Fibroblast of the aortic adventitia (primary cell): ENCODE measurements at places on chromosomes 2 and 18. TPM values are rescaled to one million over a fixed set of nuclear protein-coding genes. Genes with fewer than 3 reads are reported as not detected.
A peak's percentile ranks its signal among the peaks of the same experiment; 100 is the strongest.

GAD1 gene
- total RNA-seq, result not detected in 2 replicates

DNA sequence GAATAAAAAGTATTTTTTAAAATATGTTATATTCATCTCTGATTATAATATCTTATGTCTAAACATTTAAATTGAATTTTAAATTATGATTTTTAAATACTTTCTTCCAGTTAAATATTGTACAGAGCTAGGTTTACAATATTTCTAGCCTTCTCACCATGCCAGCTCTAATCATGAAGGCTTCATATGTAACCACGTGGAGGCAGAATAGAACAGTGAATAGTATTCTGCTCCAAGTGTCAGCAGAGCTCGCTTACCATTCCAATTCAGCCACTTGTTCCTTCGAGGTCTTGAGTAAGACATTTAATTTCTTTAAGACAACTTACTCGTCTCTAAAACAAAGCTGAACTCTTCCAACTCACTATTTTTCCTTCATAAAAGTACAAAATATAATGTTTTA, 871.8 kb downstream of the SUCLG1 start:
- DNase-seq, result no peak

DYNAP gene
- not detected in 2 replicates for total RNA-seq

CDH19 gene
- total RNA-seq, result not detected in 2 replicates

DNA sequence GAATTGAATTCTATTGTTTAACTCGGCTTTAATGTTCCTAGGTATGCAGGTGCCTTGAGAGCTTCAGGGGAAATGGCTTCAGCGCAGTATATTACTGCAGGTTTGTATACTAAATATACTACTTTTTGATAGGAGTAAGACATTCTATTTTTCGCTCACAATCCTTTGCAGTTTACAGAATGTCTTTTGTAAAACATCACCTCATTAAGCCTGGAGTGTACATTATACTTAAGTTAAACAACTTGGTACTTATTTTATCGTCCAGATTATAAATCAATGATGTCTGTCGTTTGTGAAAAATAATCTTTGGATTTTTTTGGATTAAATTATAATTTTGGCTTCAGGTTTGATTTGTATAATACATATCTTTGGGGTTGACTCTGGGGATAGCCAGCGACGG, 34.4 kb downstream of the USP14 start:
- no peak for DNase-seq

GRCh38 chr18:9736286-9736835, 28.3 kb downstream of the RAB31 start:
- DNase-seq, result no peak

GRCh38 chr2:165895974-165896373, 57.6 kb downstream of the TTC21B start:
- no peak for DNase-seq

GRCh38 chr2:224369028-224369632, 32.8 kb downstream of the FAM124B start:
- DNase-seq, result peak; percentile 71

DNA sequence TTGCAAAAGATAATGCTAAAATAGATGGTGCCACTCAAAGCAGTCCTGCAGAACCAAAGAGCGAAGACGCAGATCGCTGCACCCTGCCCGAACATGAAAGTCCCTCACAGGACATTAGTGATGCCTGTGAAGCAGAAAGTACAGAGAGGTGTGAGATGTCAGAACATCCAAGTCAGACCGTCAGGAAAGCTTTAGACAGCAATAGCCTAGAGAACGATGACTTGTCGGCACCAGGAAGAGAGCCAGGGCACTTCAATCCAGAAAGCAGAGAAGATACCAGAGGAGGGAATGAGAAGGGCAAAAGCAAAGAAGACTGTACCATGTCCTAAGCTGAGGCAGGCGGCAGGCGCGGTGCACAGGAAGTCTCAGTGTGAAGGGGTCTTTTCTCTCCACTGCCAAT, 34.8 kb upstream of the RBM44 start:
- DNase-seq, result no peak

- no peak for DNase-seq
Measured at GRCh38 chr2:109123586-109124201, 5.3 kb upstream of the SH3RF3 start.

COL4A3 gene
- 0.08 and 1.3 TPM in 2 replicates for total RNA-seq

GRCh38 chr2:185044323-185044874, 446.1 kb downstream of the ZNF804A start:
- DNase-seq, result no peak

GRCh38 chr2:239500574-239501550, 100.0 kb upstream of the HDAC4 start:
- DNase-seq, result no peak

NGEF gene
- total RNA-seq, result 1.1 and 17.4 TPM in 2 replicates

TNFRSF11A gene
- 0.08 and 1.1 TPM in 2 replicates for total RNA-seq

- peak; percentile 42 for DNase-seq
Measured at GRCh38 chr2:20516646-20517341, 69.9 kb downstream of the RHOB start.

SCYGR4 gene
- total RNA-seq, result not detected in 2 replicates

BOK gene
- total RNA-seq, result 15.3 and 21.4 TPM in 2 replicates

DNA sequence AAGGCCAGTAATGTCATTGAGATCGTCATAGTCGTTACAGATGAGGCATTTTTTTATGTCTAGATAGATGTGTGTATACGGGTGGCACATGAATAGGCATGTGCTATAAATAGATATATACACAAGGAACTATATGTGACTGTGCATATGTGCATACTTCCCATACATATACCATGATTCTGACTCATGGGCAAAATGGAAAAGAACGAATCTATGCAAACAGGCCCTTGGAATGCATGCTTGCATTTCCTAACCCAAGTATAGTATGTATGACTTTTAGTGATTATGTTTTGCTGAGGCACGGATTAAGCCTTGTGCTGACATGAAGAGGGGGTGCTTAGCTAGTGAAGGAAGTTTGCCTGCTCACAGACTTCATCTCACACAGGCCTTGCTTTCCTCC, 111.7 kb downstream of the BCL11A start:
- no peak for DNase-seq

C2orf78 gene
- total RNA-seq, result not detected in 2 replicates

DNA sequence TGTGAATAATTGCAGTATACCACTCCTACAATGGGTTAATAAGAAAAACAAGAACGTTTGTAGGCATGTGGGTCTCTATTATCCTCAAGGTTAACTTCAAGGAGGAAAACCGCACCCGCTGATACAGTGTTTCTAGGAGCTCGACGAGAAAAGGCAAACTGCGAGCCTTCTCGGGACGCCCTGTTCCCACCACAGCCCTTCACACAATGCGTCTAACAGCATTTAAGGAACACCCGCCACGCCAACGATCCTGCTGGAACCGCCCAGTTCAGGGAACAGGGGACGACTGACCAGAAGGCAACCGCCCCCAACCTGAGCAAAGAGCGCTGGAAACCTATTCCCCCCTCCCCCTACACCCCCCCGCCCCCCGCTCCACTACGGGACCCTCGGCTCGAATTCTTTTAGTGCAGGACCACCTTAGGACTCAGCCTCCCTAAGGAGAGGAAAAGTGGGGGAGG, 710 bp upstream of the TMSB10 start:
- DNase-seq, result peak; percentile 58

GRCh38 chr2:65402323-65402722, 30.1 kb downstream of the SPRED2 start:
- peak; percentile 45 for DNase-seq

GRCh38 chr18:46877329-46877987, 39.8 kb downstream of the PIAS2 start:
- DNase-seq, result no peak

GRCh38 chr2:241815477-241816430, 6.8 kb downstream of the NEU4 start:
- no peak for DNase-seq

DNA sequence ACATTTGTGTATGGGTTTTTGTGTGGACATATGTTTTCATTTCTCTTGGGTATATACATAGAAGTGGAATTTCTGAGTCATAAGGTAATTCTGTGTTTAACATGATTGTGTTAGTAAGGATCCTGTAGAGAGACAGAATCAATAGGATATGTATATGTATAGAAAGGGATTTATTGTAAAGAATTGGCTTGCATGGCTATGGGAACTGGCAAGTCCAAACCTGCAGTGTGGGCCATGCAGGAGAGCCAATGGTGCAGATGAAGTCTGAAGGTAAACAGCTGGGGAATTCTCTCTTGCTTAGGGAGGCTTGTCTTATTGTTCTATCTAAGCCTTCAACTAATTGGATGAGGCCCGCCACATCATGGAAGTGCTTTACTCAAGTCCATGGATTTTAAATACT, 39.2 kb upstream of the IL1R2 start:
- DNase-seq, result no peak

DNA sequence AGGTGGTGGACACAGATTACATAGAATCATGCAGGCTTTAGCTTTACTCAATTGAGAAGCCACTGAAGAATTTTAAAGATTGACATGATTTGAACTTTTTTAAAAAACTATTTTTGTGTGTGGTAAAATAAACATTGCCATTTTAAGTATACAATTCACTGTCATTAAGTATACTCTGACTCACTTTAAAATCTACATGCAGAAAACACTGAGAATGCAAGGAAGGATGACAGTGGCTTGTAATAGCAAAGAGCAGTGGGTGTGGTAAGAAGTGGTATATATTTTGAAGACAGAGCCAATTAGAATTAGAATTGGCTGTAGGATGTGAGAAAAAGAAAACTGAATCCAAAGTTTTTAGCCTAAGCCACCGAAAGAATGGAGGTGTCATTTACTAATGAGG, 14.9 kb downstream of the TRMT61B start:
- no peak for DNase-seq

- DNase-seq, result no peak
Measured at GRCh38 chr2:169694894-169695260, 608 bp downstream of the PHOSPHO2 start.

DNA sequence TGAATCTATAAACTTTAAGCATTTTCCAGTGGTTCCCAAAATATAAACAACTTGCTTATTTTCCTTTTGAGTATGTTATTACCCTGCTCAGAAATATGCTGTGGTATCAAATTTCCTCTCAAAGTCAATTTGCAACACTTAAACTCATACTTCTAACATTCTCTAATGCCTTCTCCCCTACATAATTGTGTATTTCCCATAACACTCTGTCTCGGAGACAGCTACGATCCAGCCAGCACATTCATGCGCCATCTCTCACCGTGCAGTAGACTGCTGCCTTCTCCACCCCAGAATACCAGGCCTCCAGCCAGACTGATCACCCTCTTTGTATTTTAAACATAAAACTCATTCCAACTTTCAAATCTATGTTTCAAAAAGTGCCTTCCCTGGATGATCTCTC, 41.8 kb downstream of the TIMM21 start:
- peak; percentile 36 for DNase-seq

DNA sequence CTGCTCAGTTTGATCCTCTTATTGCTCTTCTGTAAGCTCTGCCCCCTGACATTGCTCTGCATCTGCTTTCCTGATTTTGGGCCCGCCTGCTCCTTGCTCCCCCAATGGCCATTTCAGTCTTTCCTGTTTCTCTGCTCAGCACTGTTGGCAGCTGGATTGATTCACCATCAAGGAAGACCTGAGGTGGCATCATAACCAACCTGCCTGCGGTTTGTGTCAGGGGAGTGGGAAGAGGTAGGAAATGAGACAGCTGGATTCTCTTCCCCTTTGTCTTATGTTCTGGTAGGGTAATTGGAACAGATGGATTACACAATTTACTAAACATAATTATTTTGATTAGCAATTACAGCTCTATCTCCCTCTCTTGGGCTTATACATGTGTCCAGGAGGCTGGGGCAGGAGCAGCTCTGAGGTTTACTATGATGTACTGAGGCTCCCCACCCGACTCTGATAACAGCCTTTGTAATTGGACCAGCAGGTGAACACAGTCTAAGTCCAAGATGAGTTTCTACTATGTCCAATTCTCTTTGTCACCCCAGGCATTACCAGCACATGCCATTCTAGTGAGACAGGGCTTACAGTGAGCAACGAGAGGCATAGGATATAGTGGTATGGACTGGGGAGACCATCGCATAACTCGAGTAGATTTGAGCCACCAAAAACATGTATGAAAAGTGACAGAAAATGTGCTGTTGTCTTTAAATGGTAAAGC, 151.8 kb upstream of the MMADHC start:
- no peak for DNase-seq

GPR55 gene
- under 0.01 TPM in 1 of 2 replicates, not detected in the other for total RNA-seq

GRCh38 chr18:61782545-61782944, 110.3 kb downstream of the RNF152 start:
- no peak for DNase-seq

DNA sequence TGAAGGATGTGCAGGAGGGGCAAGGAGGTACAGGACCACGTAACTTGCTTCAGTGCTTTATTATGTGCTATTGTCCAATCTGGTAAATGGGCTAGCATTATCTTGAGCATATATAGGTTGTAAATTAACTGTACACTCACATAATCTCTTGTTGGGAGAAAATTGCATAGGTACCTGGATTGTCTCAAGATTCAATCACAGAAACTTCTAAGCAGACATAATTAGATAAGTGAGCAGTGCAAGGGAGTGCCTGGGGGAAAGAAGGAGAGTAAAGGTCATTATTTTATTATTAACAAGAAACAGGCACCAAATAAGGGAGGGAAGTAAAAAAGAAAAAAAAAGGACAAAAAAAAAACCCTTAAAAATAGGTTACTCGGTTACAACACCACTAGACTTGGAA, 186.2 kb downstream of the MBD5 start:
- DNase-seq, result no peak

SIX3 gene
- not detected in 2 replicates for total RNA-seq

OTOS gene
- total RNA-seq, result not detected in 2 replicates

GRCh38 chr2:74515981-74516633, 1.9 kb downstream of the TLX2 start:
- DNase-seq, result no peak

DNA sequence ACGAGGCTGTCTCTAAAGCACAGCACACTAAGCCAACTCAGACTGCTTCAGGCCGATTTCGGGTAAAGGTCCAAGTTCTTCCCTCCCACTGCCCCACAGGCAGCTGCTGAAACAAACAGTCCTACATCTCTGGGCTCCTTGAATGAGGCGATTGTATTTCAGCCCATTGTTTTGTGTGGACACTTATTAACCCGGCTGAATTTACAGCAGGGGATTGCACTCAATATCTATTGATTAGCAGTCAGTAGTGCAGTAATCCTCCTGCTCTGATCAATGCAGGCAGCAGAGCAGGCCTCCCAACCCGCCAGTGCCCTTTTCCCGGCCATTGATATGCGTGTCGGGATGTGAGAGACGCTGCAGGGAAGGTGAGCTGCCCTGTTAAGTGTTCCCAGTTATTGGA, 330.1 kb downstream of the CMPK2 start:
- no peak for DNase-seq

DNA sequence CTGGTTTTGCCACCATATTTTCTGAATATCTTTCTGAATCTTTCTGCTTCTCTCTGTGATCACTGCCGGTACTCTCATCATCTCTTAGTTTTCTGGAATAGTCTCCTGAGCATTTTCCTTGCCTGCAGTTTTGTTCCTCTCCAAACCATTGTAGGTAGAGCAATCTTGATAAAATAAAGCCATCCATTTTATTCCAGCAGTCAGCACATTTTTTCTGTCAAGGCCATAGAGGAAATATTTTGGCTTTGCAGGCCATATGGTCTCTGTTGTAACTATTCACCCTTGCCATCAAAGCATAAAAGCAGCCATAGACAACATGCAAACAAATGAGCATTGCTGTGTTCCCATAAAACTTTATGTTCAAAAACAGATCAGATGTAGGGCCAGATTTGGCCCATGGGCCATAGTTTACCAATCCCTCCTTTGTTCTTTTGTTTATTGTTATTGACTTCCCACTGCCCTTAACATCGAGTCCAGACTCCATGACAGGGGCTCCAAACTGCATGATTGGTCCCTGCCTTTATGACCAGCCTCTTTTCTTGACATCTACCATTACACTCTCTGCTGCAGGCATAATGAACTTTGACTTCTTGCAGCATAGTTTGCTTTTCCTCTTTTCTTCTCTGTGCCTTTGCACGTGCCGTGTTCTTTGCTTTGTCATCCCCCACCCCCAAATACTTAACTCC, 29.8 kb downstream of the TMEM87B start:
- no peak for DNase-seq
